ENCODE measurements at places on chromosomes 2 and 18.

GRCh38 chr2:38610851-38611801 lies 8.4 kb upstream of the HNRNPLL start:
- DNase-seq = no peak

GRCh38 chr2:12539336-12539735 lies 177.4 kb upstream of the TRIB2 start:
- DNase-seq = no peak

GRCh38 chr2:26576565-26577441 lies 64.4 kb downstream of the CIB4 start:
- no peak for DNase-seq

DNA sequence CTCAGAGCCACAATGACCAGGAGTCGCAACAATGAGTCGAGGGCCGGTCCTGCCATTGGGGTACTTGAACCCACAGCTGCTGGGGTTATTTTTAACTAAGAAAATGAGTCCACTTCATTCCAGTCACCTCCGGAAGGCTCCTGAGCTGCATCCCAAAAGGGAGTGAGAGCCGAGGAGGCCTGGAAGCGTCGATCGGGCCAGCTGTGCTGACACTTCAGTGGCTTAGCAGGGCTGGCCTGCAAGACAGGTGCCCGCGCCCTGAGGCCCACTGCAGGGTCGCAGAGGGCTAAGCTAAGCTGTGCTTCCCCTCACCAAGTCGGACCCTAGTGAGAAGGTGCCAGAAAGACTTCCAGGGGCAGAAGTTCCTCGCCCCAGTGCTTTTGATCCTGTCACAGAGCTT lies 21.1 kb downstream of the TBC1D8 start:
- no peak for DNase-seq

DNA sequence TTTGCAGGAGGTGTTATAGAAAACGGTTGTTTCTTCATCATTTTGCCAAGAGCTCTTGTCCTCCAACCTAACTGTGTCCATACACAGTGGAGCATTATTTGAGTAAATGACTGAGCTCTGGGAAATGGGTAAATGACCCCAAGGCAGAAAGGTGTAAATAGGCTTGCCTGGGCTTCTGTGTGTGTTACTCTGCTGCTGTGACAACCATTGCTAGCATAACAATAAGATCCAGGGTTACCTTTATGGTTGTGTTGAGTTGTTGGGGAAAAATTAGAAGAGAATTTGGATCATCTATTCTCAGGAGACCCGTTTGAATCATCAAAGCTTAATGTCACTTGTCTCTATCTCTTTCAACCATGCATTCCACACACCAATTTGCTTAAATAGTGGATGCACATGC lies 672.7 kb downstream of the DPP10 start:
- no peak for DNase-seq

- DNase-seq = peak; percentile 21
Observed at GRCh38 chr2:10073706-10074105, 6.5 kb downstream of the CYS1 start.

GRCh38 chr18:79520478-79521390 lies 125.0 kb downstream of the NFATC1 start:
- DNase-seq = no peak

GRCh38 chr2:202104286-202104870 lies 31.3 kb downstream of the KIAA2012 start:
- DNase-seq = peak; percentile 26

- no peak for DNase-seq
Observed at GRCh38 chr2:11634584-11634983, 35.4 kb downstream of the NTSR2 start.

DNA sequence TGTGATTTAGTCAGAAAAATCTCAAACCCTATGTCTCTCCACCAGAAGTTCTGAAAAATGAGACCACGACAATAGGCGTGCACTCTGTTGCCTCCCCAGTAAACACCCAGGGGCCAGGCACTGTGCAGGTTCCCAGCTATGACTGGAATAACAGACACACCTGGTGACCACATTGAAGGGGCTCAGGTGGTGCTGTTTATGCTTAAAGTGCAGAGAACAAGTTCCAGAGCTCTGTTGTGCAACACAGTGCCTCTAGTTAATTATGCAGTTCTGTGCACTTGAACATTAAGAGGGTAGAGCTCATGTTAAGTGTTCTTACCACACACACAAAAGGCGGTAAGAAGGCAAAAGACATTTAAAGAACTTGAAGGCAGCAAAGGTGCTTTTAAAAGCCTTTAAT lies 52.6 kb upstream of the AFF3 start:
- DNase-seq = no peak

DNA sequence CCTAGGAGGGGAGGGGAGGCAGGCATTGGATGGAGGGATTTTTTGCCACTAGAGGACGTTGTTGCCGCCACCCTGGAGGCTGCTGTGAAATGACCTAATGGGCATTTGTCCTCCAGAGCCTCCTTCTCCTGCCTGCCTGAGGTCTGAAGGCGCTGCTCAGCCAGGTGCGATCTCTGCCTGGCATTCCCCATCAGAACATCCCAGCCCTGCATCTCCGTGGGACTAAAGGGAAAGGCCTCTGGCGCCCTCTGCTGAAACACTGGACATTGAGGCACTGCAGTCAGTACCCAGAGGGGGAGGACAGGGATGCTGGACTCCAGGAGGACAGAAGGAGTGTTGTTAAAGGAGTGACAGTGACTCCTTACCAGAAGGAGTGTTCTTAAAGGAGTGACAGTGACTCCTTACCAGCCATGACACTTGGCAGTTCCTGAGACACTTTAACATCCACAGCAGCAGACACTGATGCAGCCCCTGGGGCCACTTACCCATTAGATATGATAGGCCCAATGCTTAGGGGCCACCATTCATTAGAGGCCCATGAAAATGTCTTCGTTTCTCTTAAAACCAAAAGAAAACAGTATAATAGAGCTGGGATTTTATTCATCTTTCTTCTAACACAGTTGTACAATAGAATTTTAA lies 17.0 kb downstream of the THNSL2 start:
- DNase-seq = peak; percentile 55

- no peak for DNase-seq
Observed at GRCh38 chr18:58581265-58581664, 47.6 kb downstream of the ALPK2 start.

- DNase-seq = no peak
Observed at GRCh38 chr2:219852626-219853025, 225.2 kb downstream of the SLC4A3 start.

GRCh38 chr2:71531522-71532047 lies 78.2 kb downstream of the DYSF start:
- no peak for DNase-seq

- no peak for DNase-seq
Observed at GRCh38 chr18:46031741-46032140, 40.3 kb downstream of the PSTPIP2 start.

GRCh38 chr18:31965316-31965970 lies 22.5 kb upstream of the TRAPPC8 start:
- peak; percentile 65 for DNase-seq

DNA sequence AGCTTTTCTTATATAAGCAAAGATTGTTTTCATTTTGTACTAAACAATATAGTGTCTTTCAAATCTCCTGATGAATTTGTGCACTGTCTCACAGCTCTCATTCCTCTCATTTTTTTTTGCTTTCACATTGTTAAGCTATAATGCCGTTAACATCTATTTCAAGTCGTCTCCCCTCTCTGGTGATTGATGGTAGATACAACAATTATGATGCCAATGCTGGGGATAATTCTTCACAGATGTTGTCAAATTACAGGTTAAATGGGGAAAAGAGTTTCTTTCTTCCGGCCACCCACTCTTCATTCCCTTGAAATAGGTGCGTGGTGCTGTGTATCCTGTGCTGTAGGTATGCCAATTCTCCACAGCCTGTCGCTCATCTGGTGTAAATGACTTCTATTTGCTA lies 1053.7 kb upstream of the ZEB2 start:
- no peak for DNase-seq

- DNase-seq = no peak
Observed at GRCh38 chr2:65325066-65325465, 97.4 kb downstream of the ACTR2 start.

GRCh38 chr2:227914362-227914761 lies 42.9 kb downstream of the DAW1 start:
- no peak for DNase-seq

DNA sequence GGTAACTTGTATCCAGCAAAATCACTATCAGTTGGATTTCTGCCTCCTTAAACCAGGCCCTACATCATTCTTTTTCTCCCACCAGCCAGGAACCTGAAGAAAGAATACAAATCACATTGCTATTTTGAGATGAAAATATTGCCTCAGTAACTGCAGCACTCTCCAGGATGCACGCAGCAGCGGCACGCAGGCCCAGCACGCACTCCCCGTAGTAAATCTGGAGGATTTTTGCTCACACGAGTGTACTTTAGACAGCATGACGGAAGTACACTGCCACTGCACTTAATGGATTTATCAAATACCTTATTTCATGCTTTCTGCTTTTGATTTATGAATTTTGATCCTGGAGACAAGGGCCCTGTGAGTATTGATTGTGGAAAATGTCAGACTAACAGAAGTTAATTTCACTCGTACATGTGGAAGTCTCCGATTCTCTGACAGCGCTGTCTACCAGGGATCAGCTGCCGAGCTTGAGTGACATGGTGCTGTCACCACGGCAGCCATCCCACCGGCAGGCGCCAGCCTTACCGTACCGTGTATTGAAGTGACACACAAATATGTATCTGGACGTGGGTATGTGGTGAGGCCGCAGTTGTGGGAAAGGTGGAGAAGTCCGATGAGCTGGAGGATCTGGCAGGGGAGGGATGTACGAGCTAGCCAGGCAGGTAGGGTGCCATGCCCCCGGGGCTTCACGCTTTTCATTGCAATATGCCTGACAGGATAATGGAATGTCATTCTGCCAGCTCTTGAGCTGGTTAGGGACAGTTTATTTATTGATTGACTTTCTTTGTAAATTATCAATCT lies 863.7 kb downstream of the GALR1 start:
- no peak for DNase-seq

DNA sequence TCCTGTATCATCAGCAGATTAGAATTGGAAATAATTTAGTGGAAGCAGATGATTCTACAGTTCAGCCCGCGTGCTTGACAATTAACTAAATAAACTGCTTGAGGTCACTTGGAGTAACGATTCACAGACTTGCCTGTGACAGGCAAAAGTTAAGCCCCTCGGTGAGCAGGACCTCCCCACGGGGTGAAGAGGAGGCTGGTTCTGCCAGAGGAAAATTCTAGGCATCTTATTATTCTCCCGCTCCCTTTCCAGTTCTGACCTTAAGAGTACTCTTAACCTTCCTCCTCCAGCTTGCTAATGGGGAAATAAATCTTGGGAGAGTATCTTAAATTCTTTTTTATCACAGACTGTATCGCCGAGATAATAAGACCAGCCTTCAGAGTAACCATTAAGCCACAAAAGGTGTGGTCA lies 169.7 kb upstream of the SMAD2 start:
- no peak for DNase-seq

- DNase-seq = no peak
Observed at GRCh38 chr2:231197706-231198290, 633 bp upstream of the ARMC9 start.

GRCh38 chr18:57004366-57005121 lies 142.3 kb upstream of the BOD1L2 start:
- no peak for DNase-seq

GRCh38 chr2:239865059-239865639 lies 160.0 kb downstream of the NDUFA10 start:
- no peak for DNase-seq

DNA sequence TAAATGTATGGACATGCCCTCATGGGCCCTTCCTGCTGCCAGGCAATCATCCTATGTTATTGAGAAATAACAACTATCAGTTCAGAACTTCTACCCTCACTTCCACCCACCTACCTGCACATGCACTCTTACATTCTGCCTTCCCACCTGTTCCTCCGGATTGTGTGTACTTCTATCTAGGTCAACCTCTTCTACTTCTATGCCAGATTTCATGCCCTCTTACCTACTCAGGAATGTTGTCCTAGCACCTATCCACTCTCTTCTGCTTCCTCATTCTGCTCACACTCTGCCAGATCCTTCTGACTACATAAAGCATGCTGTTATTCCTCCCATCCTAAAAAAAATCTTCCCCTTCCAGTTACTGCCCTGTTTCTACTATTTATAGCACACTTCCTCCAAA lies 333.5 kb downstream of the IRS1 start:
- no peak for DNase-seq

- DNase-seq = no peak
Observed at GRCh38 chr2:219433666-219434467, 776 bp upstream of the SPEG start.

DNA sequence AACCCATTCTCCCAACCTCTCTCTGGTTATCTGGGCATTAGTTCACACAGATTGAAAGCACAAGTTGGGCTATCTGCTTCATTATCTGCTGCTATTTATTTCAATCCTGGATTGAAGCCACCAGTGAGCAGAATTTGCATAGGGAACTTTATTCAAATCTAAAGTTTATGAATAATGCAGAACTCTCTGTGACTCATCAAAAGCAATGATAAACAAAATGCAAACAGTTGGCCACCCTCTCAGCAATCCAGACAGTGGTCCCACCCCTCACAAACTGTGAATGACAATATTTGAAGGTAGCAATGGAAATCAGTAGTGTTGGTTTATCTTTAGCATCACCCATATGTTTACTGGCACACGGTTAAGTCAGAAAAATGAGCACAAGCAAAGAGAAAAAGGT lies 106.8 kb upstream of the TMEM178A start:
- DNase-seq = no peak

GRCh38 chr2:108932736-108933332 lies 56.2 kb downstream of the EDAR start:
- no peak for DNase-seq

DNA sequence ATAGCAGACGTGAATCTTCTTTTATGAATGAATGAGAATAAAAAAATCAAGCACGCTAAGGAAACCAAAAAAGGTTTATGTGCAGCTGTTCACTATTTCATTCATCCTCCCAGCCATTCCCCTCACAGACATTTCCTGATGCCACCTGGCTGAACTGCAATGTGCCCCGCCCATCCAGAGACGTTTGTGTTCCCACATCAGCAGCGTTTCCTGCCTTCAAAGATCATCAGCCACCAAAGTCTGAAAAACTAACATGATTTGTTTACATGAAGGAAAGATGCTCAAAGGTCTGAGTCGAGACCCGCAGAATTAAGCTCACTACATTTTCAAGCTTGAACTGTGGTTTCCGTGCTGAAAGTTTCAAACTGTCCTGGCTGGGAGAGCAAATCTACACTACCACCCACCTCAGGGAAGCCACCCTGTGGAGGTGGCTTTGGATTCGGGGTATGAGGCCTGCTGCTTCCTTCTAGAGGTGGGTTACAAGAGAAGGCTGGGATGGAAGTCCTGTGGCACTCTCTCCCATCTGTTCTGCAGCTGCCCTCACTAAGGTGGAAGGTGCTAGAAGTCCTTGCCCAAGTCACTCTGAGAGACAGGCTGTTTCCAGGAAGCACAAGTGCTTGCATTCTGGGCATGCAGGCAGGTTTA lies 201.3 kb upstream of the OSR1 start:
- no peak for DNase-seq

DNA sequence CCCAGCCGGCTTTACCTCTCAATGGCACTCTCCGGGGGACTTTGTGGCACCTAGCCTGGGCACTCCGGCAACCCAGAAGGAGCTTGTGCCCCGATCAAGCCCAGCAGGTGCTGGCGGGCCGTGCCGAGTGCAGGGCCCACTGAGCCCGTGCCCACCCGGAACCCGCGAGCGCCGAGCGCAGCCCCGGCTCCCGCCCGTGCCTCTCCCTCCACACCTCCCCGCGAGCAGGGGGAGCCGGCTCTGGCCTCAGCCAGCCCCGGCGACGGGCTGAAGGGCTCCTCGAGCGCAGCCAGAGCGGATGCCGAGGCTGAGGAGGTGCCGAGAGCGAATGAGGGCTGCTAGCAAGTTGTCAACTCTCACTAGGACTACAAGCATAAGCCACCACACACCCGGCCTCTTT lies 136.9 kb downstream of the COMMD1 start:
- no peak for DNase-seq

Measured in HL-60 (cell line).